ENCODE measurements at places on chromosomes 4 and X.

DNA sequence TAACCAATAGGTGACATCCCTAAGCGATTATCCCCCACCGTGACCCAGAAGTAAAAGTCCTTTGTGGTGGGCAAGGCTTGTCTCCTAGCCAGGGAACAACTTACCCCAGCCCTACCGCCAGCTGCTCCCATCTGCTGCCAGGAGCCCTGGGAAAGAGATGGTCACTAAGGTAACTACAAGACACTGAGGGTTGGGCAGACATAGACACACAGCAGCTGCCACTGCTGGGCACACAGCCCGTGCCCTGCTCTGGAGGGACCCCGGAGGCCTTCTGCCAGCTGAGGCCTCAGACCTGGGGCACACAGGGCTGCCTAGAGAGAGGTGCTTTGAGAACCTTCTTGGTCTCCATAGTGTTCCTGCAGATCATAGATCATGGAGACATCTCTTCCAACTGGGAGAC, 53.0 kb upstream of the PROM1 start:
- DNase-seq = no peak

DNA sequence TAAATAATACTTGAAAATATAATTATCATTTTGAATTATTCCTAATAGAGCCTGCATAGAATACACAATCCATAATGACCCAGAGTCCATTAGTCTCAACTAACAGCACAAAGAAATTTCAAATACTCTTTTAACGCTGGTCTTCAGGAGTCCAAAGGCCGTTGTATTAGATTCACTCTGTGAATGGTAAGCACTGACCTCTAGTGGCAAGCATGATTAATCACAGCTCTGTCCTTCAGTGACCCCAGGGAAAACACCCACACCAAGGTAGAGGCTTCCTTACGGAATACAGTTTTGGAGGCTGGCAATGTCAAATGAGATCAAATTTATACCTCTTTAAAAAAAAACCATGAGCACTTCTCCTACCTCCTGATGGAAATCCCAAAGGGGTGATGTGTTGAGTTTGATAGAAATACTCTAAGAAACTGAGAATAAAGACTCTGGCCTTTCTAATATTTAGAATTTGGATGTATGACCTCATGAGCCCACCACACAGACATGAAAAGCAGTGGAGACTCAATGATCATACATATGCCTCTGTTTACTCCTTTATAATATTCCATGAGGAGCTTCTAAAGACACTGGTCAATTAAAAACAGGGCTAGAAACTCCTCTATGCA, 147.2 kb upstream of the DKK2 start:
- no peak for DNase-seq

DNA sequence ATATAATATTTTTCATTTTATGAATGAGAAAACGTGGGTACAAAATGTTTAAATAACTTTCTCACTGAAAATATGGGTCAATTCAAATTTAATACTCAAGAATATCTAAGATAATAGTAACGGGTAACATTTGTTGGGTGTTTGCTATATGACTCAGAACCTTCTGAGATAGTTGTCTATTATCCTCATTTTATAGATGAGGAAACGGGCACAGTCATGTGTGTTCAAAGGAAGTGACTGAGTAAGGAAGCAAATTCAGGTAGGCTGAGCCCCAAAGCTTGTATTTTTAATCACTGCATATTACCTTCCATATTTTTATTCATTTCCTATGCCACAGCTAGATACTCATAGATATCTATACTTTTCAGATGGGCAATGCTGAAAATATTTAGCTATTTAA, 12.2 kb upstream of the CAMK2D start:
- DNase-seq = no peak

GRCh38 chrX:44891642-44892041, 18.7 kb downstream of the KDM6A start:
- DNase-seq = no peak

DNA sequence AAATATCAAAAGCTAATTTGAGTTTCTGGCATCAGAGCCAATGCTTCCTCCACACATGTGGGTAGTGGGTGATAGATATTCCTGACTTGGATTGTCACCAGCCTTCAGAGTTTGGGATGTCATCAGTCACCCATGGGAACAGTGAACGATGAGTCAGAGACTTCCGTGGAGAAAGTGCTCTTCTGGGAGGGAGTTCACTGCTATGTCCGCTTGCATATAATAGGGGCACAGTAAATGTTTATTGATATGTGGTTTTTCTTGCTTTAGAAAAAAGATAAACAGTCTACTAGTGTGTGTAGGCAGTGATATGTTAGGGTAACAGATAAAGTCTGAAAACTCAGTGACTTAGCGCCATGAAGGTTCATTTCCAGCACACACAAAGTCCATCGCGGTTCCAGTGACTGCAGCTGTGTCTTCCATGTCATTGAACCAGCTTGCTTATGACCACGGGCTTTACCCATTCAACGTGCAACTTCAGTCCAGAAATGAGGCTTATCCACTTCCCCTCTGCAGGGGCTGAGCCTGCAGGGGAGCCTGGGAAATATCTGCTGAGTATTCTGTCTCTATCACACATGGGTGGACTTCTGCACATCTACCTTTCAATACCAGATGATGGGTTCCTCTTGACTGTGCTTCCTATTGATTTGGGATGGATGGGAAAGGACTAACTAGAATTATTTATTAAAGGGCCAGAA, 87.7 kb upstream of the WWC2 start:
- DNase-seq = no peak

DNA sequence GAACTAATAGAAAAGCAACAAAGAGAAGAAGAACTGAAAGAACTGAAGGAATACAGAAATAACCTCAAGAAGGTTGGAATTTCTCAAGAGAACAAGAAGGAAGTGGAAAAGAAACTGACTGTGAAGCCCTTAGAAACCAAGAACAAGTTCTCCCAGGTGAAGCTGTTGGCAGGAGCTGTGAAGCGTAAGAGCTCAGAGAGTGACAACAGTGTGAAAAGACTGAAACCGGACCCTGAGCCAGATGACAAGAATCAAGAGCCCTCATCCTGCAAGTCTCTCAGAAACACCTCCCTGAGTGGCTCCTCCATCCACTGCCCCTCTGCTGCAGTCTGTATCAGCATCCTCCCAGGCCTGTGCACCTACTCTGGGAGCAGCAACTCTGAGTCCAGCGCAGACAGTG, 8.4 kb upstream of the FHDC1 start:
- DNase-seq = no peak

- DNase-seq = no peak
Measured at GRCh38 chrX:20181598-20182329, 40.1 kb upstream of the EIF1AX start.

- no peak for DNase-seq
Measured at GRCh38 chrX:154135458-154136229, 8.4 kb upstream of the OPN1LW start.

GRCh38 chrX:34426334-34426733, 230.8 kb downstream of the TMEM47 start:
- no peak for DNase-seq

- no peak for DNase-seq
Measured at GRCh38 chr4:2101346-2102044, 42.4 kb downstream of the NAT8L start.

DNA sequence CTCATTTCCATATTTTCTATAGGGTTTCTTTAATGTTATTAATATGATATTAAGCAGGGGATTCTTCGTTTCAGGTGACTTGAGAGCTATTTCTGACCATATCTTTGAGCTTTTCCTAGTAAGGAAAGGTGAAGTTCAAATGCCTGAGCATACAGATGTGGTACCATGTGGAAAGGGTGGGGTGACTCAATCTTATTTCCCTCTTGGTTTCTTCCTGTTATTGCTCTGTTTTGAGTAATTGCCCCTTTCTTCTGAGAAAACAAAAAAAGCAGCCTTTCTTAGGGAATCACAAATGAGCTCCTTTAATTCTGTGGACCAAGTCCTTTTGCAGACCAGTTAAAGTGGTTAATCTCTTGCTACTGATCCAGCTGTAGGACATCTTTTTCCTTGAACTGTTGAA, 41.0 kb upstream of the AGA start:
- no peak for DNase-seq

- no peak for DNase-seq
Measured at GRCh38 chr4:41750121-41750625, 1.6 kb upstream of the PHOX2B start.

GRCh38 chrX:7076245-7076661, 71.3 kb upstream of the STS start:
- no peak for DNase-seq

- DNase-seq = no peak
Measured at GRCh38 chrX:1391707-1392375, at the start of gene SLC25A6. Gene SLC25A6 (minus strand): TSS chrX:1392113. CDS start chrX:1392009, 104 bp downstream.

DNA sequence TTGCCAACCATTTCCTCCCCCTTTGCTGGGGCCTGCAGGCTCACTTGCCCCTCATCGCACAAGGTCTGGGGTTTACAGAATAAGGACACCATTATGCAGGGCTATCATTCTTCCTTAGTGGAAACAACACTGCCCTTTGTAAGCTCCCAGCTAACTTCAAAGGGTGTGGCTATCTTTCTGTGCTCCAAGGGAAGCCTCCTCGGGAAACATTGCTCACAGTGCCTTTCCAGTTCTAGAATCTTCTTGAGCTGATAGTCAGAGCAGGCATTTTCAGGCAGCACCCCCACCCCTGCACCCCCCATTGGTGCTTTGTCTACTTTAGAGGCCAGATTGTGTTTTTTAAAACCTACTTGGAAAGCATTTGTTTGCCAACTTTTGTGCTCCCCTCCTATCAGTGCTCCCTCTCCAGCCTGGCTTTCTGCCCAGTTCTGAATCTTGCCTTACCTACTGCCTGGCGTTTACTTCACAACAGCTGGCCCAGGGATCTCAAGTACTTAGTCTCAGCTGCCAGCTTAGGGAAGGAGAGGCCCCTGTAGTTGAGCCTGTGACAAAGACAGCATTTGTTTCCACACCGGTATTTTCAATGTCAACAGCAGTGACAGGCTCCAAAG, 53.5 kb downstream of the PLAC1 start:
- no peak for DNase-seq

DNA sequence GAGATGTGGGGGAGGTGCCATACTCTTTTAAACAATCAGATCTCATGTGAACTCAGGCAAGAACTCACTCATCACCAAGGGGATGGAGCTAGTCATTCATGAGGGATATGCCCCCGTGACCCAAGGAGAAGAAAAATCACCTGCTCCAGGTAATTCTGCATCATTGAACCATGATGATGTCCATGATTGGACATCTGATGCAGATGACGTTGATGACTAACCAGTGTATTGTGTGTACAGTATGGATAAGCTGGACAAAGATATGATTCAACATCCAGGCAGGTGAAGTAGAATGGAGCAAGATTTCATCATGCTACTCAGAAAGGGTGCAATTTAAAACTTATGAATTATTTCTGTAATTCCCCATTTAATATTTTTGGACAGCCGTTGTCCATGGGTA, 286.4 kb upstream of the SMIM31 start:
- no peak for DNase-seq

DNA sequence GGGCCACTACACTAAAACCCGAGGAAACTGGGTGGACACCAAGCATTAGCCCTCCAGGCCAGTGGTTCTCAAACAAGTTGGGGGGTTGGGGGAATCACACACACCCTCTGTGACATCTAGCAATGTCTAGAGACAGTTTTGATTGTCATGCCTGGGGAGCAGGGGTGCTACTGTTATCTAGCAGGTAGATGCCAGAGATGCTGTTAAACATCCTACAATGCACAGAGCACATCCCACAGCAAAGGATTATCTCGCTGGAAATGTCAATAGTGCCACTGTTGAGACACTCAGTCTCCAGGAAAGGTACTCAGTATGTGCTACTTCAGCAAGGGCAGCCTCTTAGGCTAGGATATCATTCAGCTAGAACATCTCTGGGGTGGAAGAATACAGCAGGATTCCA, 1.3 kb downstream of the SMC1A start:
- DNase-seq = no peak

GRCh38 chr4:120874792-120875774, 47.4 kb downstream of the PRDM5 start:
- no peak for DNase-seq

Data from caudate nucleus (tissue), 63 donors.